ENCODE measurements at places on chromosomes 16 and 17.

DNA sequence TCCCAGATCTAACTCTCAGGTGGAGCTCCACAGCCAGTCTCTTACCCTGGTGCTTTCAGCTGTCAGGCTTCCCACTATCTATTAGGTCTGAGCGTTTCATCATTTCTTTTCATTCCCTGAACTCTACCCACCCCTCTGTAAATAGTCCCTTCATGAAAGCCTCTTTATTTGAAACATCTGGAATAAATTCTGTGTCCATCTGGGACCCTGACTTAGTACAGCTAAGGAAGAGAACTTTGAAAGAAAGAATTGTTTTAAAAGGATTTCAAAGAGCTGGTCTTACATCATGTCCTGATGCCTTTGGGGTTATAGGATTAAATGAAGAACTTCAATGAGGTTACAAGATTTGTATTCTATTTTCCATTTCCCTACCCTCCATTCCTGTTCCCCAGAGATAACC, 388.5 kb upstream of the CA10 start:
- no peak for DNase-seq

GRCh38 chr17:73324160-73324475, 12.3 kb upstream of the CDC42EP4 start:
- no peak for DNase-seq

DNA sequence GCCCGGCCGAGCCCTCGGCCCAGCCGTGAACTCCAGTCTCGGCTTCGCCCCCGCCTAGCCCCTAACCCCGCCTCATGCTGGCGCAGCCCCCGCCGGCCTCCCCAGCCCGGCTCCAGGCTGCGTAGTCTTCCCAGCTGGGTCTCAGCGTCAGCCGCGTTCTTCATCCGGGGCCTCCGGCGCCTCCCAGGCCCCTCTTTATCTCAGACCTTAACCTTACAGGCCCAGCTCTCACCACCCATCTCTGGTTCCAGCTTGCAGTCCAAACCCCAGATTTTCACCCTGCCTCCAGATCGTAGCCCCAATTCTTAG, at the start of gene PROCA1:
PROCA1 (minus strand) TSS at position 166 of the 309 bp plus-strand sequence. CDS start 228 bp downstream, outside the sequence.
- no peak for DNase-seq

DNA sequence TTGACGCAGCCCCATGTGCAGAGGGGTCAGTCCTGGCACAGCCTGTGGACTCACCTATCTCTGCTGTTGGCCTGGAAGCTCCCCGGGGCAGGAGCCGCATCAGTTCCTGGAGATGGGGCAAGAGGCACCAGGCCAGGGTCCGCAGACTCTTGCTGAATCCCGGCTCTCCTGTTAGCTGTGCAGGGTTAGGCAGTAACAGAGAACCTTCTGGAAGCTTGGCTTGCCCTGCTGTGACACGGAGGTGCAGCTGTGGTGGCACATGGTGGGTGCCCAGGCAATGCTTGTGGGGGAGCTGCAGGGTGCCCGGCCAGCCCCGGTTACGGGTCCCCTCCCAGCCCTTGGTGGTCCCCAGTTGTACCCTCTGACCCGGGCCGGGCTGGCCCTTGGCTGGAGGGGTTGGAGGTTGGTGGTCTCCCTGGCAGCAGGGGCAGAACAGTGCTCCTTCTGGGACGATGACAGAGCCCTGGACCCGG, 26.0 kb upstream of the ZNF469 start:
- DNase-seq: no peak

- peak; percentile 65 for DNase-seq
Measured at GRCh38 chr17:71180801-71181385, 939.9 kb upstream of the SOX9 start.

GRCh38 chr17:2390199-2390836, 10.5 kb downstream of the MNT start:
- no peak for DNase-seq

DNA sequence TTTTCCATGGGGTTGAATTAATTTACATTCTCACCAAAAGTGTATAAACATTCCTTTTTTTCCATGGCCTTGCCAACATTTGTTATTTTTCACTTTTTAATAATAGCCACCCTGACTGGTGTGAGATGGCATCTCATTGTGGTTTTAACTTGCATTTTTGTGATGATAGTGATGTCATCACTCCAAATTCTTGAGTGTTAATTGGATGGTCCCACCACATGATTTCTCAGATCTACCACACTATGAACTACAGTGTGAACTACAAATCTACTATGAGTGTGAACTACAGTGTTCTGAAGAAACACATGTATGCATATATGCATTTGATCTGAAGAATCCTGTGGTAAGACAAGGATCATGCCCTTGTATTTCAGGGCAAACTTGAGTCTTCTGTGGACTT, 340.1 kb downstream of the ABCC12 start:
- DNase-seq: no peak

DNA sequence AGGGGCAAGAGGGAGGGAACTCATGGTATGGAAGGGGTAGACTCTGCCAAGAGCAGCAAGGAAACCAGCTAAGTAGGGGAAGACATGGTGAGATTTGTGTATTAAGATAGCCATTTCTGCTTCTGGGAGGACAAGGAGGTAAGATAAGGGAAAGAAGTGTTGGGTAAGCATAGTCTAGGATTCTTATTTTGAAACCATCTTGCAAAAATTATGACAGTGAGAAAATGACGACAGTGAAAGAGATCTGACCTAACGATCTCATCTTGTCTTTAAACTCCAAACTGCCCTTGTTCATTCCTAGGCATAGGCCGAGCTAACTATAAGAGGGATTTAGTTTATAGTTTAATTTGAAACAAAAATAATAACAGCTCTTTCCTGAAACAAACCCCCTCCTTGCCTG, 5.6 kb upstream of the RBL2 start:
- DNase-seq: no peak
